ENCODE measurements at places on chromosomes 12 and 14. TPM values are rescaled to one million over a fixed set of nuclear protein-coding genes. Genes with fewer than 3 reads are reported as not detected.

Gene TMCC3
- 0.23 TPM for total RNA-seq

Gene KCNMB4
- 1.1 TPM for total RNA-seq

GRCh38 chr12:109637996-109638395 lies 64.4 kb downstream of the MVK start:
- no peak for DNase-seq

DNA sequence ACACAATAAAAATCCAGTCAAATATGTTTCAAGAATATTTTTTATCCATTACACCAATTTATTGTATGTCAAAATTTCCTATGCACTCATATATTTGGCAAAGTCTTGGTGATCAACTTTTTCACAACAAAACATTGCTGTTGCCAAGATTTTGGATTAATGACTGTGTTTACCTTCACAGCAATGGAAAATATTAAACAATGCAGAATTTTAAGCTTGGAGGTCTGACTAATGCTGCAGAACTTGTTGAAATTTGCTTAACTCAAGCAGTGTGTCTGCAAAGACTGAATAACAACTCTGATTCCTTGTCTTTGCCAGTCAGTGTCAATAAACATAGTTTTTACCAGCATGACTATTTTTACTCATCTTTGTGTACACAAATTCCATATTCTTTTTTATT lies 336.4 kb downstream of the CCER1 start:
- no peak for DNase-seq

GRCh38 chr12:25550186-25550585 lies 2.9 kb downstream of the LMNTD1 start:
- DNase-seq: no peak

- DNase-seq: no peak
Observed at GRCh38 chr12:26185532-26186320, 9.6 kb upstream of the SSPN start.

Gene RIMBP2
- 0.20 TPM for total RNA-seq

Gene NUP37
- 18.8 TPM for total RNA-seq

Gene KIF26A
- total RNA-seq: 0.23 TPM

DNA sequence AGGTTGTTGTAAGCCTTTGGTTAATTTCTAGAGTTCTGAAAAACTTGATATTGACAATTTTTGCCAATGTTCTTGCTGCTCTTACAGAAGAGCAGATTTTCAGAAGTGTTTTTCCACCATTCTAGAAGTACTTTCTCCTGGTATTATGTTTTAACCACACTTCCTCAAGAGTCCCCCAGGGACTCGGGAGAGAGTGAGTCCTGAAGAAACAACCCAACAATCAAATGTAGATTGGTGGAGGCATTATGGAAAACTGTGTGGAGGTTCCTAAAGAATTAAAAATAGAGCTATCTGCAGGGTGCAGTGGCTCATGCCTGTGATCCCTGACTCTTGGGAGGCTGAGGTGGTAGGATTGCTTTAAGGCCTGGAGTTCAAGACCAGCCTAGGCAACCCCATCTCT lies 26.7 kb downstream of the OR10P1 start:
- DNase-seq: no peak

DNA sequence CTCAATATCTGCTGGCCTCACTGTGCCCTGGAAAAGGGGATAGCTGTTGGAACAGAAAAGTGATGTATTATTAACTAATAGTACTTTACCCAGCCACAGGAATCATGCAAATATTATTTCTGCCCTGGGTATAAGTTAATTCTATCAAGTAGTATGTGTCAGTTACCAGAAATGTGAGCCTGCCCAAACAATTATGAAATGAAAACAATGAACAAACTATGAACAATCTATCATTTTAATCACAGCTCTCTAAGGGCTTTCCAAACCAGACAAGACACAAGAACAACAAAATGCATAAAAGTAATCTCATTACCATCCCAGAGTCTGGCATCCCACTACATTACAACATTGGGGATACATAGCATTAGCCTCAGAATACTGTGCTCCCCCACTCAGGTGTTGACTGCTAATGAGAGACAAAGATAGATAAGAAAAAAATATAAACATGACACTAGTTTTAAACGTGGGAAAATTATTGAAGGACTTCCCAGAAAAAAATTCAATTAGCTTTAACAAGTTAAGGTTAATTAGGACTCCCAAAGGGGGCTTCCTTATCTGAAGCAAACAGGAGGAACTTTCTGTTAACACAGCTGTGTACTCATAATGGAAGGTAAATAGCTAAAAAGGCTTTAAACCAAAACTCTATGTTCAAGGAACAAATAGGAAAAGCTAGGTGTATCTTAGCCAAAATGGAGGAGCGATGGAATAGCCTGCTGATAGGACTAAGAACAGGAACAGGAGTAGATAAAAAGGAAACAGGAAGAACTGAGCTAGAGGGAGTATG lies 3.3 kb downstream of the DCAF5 start:
- no peak for DNase-seq

Gene KLHL28
- 40.6 TPM for total RNA-seq

- DNase-seq: no peak
Observed at GRCh38 chr12:65631621-65632111, 192.6 kb upstream of the HMGA2 start.

DNA sequence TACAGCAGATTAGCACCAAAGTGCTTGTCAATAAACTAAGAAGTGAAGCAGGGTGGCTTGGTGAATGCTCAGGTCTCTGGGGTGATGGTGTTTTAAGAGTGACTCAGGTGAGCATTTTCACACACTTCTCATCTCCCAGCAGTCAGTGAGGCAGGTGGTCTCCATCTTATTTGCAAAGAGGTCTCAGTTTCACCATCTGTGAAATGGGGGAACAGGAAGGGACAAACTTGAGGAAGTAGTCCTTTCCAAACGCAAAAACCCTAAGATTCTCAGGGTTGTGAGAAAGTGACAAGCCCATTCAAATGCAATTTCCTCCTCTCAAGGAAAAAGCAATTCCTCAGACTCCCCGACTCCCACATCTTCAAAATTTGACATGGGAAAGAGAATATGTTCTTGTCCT lies 54.1 kb downstream of the CMKLR1 start:
- no peak for DNase-seq

GRCh38 chr12:64814432-64814831 lies 10.0 kb upstream of the TBC1D30 start:
- no peak for DNase-seq

DNA sequence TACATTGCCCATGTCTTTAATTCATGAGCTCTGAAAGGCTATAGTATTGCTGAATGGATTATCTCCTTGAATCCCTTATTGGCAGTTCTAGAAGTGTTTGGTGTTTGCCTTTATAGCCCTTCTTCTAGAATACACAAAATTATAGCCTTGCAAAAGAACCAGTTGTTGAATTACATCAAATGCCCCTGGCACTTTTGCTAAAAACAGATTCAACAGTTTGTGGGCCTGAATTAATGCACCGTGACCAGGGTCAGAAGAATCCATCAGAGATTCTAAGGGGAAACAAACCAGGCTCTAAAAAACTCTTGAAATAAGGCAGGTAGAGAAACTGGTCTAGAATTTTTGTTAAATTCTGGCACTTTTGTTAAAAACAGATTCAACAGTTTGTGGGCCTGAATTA lies 197.8 kb downstream of the SOX5 start:
- no peak for DNase-seq

- peak; percentile 17 for DNase-seq
Observed at GRCh38 chr14:31937730-31938346, 139.3 kb upstream of the ARHGAP5 start.

- DNase-seq: peak; percentile 66
Observed at GRCh38 chr12:47767216-47767724, 5.8 kb upstream of the SLC48A1 start.

DNA sequence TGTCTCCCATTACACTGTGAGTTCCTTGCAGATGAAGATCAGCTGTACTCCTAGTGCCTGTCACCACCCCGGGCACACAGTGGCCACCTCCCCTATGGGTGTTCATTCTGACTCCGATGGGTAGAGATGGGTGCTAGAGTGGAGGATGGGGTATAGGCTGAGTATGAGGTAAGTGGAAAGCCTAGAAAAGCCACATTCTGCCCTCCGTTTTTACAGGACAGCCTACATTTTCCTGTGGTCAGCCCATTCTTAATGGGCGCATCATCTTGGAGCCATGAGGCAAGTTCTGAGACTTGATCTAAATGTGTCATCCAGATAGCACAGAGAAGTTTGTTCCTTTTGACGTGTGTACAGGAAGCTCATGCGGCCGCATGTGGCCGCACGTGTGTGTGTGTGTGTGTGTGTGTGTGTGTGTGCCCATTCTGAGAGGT lies 166.7 kb upstream of the HIF1A start:
- peak; percentile 21 for DNase-seq

GRCh38 chr12:50257236-50258166 lies 25.8 kb downstream of the LIMA1 start:
- DNase-seq: no peak

Gene GALNT16
- total RNA-seq: not detected

DNA sequence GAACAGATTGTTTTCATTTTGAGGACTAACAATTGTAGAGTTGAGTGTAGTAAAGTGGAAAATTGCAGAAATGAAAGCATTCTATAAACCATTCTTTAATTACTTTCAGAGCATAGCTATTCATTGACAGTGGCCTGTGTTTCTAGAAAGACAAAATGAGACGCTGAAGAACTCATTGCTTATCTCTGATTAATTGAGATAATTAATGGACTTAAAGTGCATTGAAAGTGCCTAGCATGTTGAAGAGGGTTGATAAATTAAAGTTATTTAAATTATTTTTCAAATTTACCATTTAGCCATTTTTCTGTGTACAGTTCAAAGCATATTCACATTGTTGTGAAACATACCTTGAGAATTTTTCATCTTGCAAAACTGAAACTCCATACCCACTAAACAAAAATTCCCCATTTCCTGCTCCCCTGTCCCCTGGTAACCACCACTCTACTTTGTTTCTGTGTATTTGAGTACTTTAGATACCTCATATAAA lies 57.4 kb downstream of the DAAM1 start:
- DNase-seq: no peak

DNA sequence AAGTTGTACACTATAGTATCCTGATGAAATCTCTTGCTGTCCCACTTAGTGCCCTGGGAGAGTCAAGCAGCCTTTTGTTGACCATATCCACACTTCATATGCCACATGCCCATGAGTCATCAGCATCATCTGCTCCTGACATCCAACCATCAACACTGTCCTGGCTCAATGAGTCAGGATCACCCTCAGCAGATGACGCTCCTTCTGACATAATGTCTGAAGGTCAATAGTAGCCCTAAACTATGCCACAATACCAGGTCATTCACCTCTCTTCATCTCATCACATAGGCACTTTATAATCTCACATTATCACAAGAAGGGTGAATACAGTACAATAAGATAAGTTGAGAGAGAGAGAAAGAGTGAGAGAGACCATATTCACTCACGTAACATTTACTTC lies 369.0 kb upstream of the FAR2 start:
- no peak for DNase-seq

DNA sequence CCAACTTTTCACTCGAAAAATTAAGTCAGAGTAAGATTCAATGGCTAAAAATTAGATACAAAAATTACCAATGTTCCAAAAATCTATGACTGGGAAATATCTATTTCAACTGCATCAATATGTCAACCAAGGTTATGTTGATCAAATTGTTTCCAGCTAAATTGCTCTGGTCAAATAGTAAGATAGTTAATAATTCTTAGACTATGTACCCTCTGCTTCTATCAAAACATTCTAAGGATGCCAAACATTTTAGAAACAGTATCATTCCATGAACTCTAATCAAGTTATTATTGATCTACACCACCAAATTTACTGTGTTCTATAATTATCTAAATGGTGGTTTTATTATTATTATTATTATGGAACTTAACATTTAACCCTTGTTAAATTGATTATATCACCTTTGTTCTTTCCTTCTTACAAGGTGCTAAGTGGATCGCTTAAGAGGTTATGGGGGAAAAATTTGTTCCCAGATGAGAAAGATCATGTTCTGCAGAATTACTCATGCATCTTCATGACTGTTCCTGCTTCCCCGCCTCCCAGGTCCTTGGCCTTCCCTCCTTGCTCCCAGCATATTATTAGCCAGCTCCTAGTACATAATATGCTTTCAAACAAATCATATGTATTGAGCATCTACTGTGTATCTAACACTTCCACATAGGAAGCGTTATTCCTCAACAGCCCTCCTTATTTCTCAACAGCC lies 240.5 kb upstream of the KRR1 start:
- no peak for DNase-seq

DNA sequence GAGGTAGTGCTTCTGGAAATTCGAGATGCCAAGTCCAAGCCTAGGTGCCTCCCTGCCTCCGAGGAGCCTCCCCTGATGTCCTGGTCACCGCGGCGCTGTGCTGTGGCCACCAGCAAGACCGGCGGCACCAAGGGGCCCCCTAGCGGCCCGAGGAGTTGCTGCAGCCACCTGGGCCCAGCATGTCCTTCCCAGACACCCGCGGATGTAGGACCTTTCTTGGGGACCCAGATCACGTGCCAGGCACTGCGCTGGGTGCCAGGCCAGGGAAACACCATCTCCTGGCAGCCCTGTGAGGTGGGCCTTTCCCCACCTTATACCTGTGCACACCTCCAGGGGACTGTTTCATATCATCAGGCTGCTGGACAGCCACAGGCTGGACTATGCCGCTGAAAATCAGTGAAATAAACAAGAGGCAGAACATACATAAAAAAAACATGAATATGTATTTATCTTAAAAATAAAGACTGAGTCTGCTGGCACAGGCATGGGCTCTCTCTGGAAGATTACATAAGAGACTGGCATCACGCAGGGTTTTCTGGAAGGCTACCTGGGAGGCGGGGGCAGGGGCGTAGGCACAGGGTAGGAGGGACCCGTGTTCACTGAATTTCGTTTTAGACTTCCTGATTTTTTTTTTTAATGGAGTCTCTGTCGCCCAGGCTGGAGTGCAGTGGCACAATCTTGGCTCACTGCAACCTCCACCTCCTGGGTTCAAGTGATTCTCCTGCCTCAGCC lies 15.9 kb upstream of the HHIPL1 start:
- DNase-seq: peak; percentile 49

GRCh38 chr12:64729909-64730587 lies 29.2 kb downstream of the GNS start:
- no peak for DNase-seq

DNA sequence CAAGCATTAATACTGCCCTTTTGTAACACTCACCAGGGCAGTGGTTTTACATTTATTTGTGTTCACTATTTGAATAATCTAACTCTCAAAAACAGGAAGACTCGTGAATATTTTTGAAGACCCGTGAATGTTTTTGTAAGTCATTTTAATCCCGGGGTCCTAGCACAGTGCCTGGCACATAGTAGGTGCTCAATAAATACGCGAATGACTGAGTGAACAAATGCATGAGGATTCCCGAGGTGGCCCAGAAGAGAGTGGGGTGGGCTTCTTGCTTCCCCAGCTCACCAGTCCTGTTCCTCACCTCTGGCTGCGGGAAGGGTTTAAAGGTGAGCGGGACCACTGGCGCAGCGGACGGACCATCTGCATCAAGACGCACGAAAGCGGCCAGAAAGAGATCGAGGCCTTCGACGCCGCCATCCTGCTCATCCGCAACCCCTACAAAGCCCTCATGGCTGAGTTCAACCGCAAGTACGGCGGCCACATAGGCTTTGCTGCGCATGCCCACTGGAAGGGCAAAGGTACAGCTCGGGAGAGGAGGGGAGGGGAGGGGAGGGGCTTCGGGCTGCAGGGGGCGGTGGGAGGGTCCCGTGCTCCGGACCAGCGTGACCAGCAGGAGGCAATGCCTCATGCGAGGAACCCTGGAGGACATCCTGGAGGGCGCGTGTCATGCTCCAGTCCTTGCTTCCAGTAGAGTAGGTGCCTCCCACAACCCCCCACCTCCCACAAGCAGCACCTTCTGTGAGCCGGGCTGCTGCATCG lies 98.9 kb downstream of the CMKLR1 start:
- DNase-seq: no peak
